Ovary (tissue), 10 donors: ENCODE measurements at places on chromosomes 12 and 14.

GRCh38 chr12:74620921-74621320, 83.3 kb downstream of the ATXN7L3B start:
- no peak overlapping the region for H3K27ac ChIP-seq
- no peak overlapping the region for H3K4me3 ChIP-seq
- no peaks in the 10 kb centered on the region for H3K27me3 ChIP-seq
- H3K36me3 ChIP-seq: no peaks in the 10 kb centered on the region
- H3K4me1 ChIP-seq: no peaks in the 10 kb centered on the region
- no peak for DNase-seq

- no peak overlapping the region for H3K4me3 ChIP-seq
These were observed 30.8 kb downstream of the TTC7B start for GRCh38 chr14:90785471-90785870.

DNA sequence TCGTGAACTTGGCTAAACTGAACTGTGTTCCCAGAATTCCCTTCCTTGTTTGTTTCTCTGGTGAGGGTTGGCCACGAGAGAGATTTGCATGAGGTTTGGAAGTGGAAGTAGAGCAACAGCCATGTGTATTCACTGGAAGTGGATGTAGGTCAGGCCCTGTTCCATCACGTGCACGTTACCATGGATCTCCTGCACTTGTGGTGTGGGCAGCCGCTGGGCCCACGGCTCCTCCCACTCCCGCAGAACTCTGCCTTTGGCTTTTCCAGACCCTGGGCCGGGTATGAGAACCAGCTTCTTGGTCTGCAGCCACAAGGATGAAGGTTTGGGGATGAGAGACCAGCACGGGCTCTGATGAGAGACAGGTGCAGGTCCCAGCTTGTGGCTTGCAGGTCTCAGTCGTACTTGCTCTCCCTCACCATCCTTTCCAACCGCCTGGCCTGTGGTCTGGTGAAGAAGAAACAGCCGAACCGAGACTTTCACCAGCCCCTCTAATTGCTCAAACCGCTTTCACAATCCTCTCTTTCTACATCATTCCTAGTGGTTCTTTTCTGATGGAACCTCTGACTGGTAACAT, 94.9 kb downstream of the DUSP16 start:
- DNase-seq: no peak
- H3K4me3 ChIP-seq: no peak overlapping the region
- H3K27me3 ChIP-seq: no peaks in the 10 kb centered on the region

- H3K36me3 ChIP-seq: no peaks in the 10 kb centered on the region
- peaks cover 2% of the 10 kb centered on the region for H3K4me1 ChIP-seq
- H3K27me3 ChIP-seq: no peaks in the 10 kb centered on the region
These were observed 373.5 kb downstream of the RPS29 start for GRCh38 chr14:49212721-49213120.

- H3K4me3 ChIP-seq: no peak overlapping the region
- H3K27me3 ChIP-seq: no peaks in the 10 kb centered on the region
- H3K36me3 ChIP-seq: no peaks in the 10 kb centered on the region
- peaks cover 4% of the 10 kb centered on the region for H3K4me1 ChIP-seq
- DNase-seq: no peak
These were observed 1.4 kb upstream of the PWP1 start for GRCh38 chr12:107684029-107684795.

DNA sequence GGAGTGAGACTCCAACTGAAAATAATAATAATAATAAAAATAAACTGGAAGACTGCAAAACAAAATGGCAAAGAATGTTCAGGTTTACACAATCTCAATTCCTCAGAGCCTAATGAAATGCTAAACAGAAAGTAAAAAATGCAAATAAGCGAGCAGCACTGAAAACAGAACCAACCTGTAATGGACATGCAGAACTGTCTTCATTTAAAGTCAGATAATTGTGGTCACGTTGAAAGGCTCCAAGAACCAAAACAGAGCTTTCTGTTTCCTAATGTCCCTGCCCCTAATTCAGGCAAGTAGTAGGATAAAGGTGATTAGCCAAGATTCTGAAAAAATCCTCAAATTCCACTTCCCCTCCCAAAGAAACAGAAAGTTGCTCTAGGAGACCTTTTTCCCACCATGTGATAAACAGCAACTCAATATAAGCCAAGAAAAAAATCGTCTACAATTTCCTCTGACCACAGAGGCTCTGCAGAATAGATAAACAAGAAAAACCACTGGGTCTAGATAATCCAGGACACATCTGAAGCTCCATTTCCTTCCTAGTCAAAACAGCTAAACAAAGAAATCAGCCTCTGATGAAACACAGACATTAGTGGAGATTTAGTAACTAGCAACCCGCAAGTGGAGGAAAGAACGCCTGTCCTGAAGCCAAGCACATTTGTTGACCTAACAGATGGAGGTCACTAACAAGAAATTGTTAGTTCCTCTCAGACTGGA, 3.0 kb downstream of the MIS18BP1 start:
- peaks cover 11% of the 10 kb centered on the region for H3K4me1 ChIP-seq
- H3K27ac ChIP-seq: no peak overlapping the region
- no peaks in the 10 kb centered on the region for H3K27me3 ChIP-seq
